ENCODE measurements at places on chromosomes 1 and 21.

DNA sequence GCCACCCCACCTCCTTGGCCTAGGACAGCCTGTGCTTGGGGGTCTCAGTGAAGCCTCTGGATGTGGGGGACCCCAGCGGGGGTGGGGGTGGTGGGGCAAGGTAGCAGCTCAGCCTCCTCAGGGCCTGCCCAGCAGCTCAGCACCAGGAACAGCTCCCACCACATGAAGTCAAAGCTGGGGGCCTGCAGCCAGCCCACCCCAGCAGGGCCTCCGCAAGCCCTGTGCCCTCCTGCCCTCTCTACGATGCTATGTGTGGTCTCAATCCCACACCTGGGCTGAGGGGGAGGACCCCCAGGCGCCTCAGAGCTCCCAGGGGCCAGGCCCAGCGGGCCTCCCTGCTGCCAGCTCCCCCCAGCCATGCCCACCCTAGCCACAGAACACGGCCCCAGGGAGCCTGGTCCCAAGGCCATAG, 18.6 kb downstream of the PANK4 start:
- DNase-seq = no peak

GRCh38 chr1:226737819-226738420, 1.2 kb downstream of the ITPKB start:
- peak; percentile 57 for DNase-seq

DNA sequence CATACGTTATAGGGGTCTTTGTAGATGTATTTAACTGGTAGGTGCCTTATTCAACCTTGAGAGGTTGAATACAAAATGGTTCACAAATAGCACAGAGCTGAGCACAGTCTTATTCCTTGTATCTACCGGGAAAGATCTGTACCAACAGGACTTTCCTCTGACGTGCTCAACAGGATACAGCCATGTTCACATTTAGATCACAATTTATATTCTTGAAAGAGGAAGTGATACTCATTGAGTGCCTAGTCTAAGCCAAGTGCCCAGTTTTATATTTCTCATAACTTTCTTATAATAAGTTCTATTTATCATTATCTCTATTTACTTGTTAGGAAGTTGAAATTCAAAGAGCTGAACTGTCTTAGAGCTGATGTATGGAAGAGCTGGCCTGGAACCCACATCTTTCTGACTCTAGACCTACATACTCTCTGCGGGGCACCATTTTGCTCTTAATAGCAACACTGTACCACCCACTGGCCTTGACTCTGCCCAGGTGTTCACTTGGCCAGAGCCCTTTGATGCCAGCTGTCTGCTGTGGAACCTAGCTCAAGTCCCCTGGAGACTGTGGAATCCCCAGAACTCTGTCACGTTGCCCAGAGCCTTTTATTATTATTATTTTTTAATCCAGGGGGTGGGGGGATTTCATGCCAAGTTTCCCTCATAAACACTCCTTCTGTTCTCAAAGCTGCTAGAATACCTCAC, 156.2 kb downstream of the TPR start:
- DNase-seq = no peak

DNA sequence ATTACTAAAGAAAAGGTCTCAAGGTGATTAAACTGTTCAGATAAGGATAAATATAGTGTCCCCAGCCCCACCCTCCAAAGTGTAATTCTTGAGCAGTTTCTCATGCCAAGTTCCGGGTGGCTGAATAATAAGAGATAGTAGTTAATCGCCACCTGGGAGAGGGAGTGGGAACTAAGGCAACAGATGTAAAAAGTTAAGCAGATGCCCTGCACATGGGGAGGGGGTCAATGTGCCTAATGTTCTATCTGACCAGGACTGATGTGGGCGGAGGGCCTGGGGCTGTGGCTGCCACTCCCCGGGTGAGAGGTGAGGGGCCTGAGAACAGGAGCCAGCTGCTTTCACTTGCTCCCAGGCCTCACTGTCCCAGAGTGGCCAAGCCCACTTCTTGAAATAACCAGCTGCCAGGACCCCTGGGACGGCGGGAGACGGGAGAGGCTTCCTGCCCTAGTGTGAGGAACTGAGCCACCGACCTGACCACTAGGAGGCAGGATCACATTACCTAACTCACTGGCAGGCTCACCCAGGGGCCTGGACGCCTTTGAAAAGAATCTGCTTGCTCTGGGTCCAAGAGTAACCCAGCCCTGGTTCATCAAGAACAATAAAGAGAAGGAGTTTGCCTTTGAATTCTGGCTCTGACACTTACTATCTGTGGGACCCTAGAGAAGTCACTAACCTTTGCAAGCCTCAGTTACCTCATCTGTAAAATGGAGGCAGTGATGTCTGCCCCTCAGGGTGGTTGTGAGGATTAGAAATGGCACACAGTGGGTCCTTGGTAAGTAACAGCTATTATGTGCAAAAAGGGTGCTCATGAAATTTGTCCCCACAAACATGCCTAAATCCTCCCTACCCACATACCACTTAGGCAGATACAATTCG, 179.2 kb downstream of the ATG4C start:
- no peak for DNase-seq
